ENCODE measurements at places on chromosomes 5 and 9. TPM values are rescaled to one million over a fixed set of nuclear protein-coding genes. Genes with fewer than 3 reads are reported as not detected.

DNA sequence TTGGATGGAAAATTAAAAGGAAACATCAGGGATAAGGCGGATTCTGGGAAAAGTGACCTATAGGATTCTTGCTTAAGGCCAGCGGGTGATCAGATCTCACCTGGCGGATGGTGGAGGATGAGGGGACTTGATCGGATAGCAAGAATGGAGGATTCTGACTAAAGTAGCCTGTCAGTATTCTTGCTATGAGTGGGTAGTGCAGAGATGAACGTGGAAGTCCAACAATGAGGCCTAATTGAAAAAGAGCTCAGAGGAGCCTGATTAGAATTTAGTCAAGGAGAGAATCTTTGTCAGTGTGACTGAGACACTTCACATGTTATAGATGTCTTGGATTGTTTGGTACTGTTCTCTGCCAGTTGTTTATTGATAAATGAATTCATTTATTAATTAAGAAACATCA lies 24.9 kb downstream of the CAST start:
- no peak for DNase-seq

DNA sequence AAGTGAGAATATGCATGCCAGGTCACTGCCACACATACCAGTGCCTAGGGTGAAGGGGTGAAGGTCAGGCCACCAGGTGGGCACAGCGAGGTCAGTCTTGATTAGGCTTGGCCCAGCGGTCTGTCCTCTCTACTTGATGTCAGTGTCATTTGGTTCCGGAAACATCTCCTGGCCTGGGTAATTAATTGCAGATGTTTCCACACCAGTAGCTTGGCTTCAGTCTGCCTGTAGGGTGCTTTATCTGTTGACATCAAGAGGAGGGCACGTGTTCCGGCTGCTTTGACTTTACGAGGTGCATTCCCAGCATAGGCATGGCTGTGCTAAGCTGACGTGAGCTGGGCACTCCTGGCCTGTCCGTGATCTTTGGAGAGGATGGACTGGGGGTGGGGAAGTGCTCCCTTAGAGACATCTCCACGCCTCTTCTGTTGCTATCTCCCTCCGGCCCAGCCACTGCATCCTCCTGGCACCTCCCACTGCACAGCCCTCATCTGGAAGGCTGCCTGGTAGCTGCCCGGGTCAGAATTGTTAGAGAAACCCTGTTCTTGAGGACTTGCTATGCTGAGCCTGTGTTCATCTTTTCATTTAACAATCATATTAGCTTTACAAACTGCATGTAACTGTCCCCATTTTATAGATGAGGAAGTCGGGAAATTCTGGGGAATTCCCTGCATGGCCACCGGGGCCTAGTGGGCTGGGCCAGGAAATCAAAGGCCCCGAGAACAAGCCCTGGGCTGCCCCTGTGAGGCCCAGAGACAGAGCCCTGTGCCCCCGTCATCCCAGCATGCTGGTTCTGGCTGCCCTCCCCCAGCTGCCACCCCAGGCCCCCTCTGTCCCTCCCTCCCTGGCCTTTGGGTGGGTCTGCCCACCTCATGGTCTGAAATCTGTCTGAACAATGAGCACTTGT lies 29.1 kb downstream of the JADE2 start:
- DNase-seq = peak; percentile 75

Gene NEUROG1
- not detected for total RNA-seq

Gene RIMOC1
- total RNA-seq = 12.1 TPM

Gene MZB1
- 4.0 TPM for total RNA-seq

Gene ARHGEF28
- total RNA-seq = 19.0 TPM

GRCh38 chr5:132473668-132474067 lies 16.9 kb downstream of the IRF1 start:
- DNase-seq = peak; percentile 20

Gene UCK1
- total RNA-seq = 33.9 TPM

- DNase-seq = no peak
Measured at GRCh38 chr5:91438871-91439270, 55.8 kb upstream of the ARRDC3 start.

GRCh38 chr9:127915801-127916719 lies 781 bp downstream of the ST6GALNAC4 start:
- peak; percentile 88 for DNase-seq

- peak; percentile 75 for DNase-seq
Measured at GRCh38 chr5:95857185-95857945, 34.8 kb upstream of the GLRX start.

GRCh38 chr9:120559546-120559945 lies 20.4 kb downstream of the CDK5RAP2 start:
- no peak for DNase-seq

Gene ZNF366
- 0.95 TPM for total RNA-seq
